Esophagus squamous epithelium (tissue), 5 donors: ENCODE measurements at places on chromosomes 7 and 10.

DNA sequence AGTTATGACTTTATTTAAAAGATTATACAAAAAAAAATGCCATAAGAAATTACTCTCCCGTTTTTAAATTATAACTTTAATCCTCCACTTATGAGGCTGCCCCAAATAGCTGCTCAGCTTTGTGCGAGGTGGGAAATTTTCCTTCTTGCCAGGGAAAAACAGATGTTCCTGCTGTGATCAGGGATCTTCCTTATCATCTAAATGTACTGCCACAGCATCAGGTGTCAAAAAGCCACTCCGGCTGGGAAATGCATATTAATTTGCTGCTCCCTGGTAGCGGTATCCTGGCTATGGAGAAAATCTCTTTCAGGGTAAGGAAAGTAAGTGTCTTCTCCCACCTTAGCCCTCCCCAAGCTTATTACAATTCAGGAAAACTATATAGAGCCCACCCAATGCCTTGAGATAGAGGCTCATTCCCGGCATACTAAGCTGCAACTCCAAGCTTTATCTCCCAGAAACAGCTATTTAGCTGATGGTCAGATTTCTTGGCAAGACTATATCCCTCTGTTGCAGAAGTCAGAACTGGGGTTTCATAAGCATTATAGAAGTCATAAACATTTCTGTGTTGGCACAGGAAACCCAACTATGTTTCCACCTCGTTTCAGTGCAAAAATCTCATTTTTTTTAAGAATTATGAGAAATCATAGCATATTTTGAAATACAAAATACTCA is 360.4 kb downstream of the PARD3 start:
- DNase-seq: no peak

GRCh38 chr10:110747609-110748464 is 103.7 kb downstream of the RBM20 start:
- no peak for DNase-seq

GRCh38 chr10:29948881-29949355 is 110.5 kb downstream of the JCAD start:
- no peak for DNase-seq

GRCh38 chr7:50629238-50629901 is 64.2 kb upstream of the DDC start:
- DNase-seq: no peak

DNA sequence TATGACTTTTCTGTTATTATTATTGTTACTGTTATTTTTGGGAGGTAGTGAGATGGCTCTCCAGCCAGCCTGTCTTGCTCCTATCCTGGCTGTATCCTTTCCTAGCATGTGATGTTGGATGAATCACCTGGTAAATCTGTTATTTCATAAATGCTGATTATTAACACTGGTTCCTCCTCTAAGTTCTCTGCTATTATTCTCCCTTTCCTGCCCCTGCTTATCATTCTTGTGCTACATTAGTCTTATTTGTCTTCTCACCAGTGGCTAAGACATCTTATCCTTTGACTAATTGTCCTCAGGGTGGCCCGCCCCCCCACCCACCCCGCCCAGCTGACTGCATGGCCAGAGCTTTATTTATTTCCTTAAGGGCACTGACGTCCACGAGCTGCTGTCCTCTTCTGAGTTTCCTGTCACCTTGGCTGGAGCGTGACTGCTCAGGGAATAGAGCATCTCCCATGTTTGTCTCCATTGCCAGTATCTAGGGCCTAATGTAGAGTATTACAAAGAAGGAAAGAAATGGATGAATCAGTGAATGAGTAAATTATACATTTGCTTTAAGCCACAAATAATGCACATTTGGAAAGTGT is 110.1 kb upstream of the KLF6 start:
- no peak for DNase-seq

DNA sequence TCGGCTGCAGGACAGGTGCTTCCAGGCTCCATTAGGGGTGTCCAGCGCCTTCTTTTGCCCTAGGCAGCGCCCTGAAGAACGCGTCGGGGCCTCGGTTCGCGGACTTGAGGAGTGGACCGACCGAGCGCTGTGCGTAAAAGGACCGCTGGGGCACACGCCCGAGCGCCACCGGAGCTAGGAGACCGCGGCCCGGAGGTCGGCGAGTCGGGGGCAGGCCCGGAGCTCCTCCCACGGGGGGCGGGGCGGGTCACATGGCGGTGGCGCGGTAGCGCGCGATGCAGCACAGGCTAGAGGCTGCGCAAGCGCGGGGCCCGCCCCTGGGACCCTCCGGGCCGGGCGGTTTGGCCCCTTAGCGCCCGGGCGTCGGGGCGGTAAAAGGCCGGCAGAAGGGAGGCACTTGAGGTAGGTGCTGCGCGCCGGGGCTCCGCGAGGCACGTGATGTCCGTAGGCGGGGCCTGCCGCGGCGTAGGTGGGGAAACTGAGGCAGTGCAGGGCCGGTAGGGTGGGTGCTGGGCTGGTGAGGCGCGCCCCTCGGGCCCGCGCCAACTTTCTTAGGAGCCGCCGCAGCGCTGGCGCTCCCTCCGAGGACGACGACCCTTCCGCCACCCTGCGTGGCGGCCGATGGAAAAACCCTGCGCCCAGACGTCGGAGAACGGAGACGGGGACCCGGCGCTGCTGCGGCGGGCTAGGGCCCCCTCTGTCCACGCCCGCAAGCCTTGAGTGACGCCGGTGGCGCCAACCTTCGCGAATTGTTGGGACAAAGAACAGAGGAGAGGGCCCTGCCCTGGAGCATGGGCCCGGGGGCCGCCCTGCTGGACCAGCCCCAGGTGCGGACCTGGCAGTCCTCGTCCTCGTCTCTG is at the start of gene PRXL2A:
TSS of gene PRXL2A (plus strand) at position 310 of the 860 bp plus-strand sequence. CDS start 11,917 bp downstream, outside the sequence.
- DNase-seq: no peak

GRCh38 chr7:46454816-46455215 is 533.7 kb upstream of the IGFBP3 start:
- no peak for DNase-seq

- DNase-seq: no peak
These were observed 37.8 kb downstream of the DPCD start for GRCh38 chr10:101625821-101626412.

DNA sequence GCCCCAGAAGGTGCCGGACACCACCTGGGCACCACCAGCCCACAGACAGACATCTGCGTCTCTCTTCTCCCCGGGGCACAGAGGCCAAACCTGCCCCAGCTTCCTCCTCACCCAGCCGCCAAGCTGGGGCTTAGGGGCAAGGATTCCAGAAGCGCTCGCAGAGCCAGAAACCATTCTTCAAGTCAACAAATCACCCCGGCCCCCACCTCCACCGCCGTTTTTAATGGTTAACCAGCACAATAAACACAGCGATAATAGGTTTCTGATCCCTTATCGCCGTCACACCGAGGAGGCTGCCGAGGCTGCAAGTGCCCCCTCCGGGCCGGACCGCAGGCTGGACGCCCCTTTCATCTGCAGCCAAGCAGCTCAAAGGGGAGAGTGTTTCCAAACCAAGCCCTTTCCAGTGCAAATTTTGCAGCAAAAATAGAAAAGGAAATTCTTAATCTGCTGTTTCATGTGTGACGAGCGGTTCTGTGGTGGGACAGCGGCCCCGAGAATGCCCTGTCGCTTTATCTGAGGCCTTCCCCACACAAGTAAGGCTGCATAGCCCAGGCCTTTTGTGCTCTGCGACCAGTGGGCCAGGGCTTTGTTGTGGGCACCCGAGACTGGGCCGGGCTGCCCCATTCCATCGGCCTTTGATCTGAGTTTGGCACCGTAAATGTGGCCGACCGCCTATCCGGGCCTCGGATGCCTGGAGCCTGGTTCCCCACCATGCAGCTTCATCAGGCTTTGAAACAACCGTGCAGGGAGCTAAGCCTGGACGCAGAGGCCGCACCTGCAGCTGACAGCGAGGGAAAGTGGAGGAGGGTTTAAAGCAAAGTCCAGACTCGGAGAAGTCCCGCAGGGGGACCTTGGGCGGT is 83.2 kb downstream of the FOXL3 start:
- DNase-seq: no peak

DNA sequence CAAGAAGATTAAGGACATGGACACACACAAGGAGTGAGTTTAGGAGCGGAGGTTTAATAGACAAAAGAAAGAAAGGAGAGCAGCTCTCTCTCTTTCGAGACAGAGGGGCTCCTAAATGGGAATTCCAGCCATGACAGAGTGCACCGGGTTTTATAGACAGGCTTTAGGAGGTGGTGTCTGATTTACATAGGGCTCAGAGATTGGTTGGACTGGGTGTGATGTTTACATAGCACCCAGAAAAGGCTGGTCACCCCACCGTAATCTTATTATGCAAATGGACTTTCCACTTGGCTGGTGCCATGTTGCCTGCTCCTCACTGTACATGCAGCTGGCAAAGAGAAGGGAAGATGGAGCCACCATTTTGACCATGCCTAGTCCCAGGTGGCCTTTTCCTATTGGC is 28.4 kb upstream of the MRC1 start:
- DNase-seq: no peak

- no peak for DNase-seq
These were observed 50.6 kb upstream of the RET start for GRCh38 chr10:43026039-43026973.

- no peak for DNase-seq
These were observed 3.6 kb downstream of the WDR86 start for GRCh38 chr7:151406051-151406875.
